ENCODE measurements at places on chromosomes 4 and X. TPM values are rescaled to one million over a fixed set of nuclear protein-coding genes. Genes with fewer than 3 reads are reported as not detected.

BEX4 gene
- 149 TPM for total RNA-seq

NMU gene
- 701 TPM for total RNA-seq

AKAP14 gene
- not detected for total RNA-seq

CFAP99 gene
- 0.18 TPM for total RNA-seq

WDFY3 gene
- total RNA-seq, result 12.2 TPM

REELD1 gene
- total RNA-seq, result not detected

ITIH6 gene
- total RNA-seq, result not detected

CPLX1 gene
- total RNA-seq, result 2.1 TPM

SLITRK2 gene
- total RNA-seq, result not detected

CXXC4 gene
- not detected for total RNA-seq

ETDA gene
- total RNA-seq, result not detected

TMEM156 gene
- total RNA-seq, result 3.7 TPM

MAGEC2 gene
- total RNA-seq, result 57.4 TPM

- no peak for DNase-seq
Measured at GRCh38 chr4:67616478-67616877, 58.0 kb downstream of the STAP1 start.

- DNase-seq, result no peak
Measured at GRCh38 chr4:57789666-57790065, 679.5 kb upstream of the IGFBP7 start.

GRCh38 chrX:131441033-131441432 is 102.8 kb upstream of the OR13H1 start:
- no peak for DNase-seq

DNA sequence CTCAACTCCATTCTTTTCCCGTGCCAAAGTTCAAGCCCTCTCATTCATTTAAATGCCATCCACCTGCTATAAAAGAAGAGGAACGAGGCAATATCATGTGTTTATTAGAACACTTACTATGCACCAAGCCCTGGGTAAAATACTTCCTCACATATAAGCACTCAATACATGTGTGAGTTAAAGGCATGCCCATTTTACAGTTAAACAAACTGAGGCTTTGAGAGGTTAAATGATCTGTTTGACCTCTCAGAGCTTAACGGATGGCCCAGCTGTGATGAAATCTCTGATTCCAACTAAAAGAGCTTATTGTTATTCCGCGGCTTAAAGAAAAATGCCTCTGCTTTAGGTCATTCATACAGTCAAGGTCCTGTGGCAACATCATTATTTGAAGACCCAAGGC is 124.3 kb downstream of the HS6ST2 start:
- DNase-seq, result no peak

GRCh38 chrX:154401045-154401799 is 3.0 kb downstream of the RPL10 start:
- DNase-seq, result no peak

- DNase-seq, result no peak
Measured at GRCh38 chr4:175651756-175652310, 160.2 kb downstream of the GPM6A start.

GRCh38 chr4:14877246-14878225 is 124.7 kb upstream of the CPEB2 start:
- no peak for DNase-seq

DNA sequence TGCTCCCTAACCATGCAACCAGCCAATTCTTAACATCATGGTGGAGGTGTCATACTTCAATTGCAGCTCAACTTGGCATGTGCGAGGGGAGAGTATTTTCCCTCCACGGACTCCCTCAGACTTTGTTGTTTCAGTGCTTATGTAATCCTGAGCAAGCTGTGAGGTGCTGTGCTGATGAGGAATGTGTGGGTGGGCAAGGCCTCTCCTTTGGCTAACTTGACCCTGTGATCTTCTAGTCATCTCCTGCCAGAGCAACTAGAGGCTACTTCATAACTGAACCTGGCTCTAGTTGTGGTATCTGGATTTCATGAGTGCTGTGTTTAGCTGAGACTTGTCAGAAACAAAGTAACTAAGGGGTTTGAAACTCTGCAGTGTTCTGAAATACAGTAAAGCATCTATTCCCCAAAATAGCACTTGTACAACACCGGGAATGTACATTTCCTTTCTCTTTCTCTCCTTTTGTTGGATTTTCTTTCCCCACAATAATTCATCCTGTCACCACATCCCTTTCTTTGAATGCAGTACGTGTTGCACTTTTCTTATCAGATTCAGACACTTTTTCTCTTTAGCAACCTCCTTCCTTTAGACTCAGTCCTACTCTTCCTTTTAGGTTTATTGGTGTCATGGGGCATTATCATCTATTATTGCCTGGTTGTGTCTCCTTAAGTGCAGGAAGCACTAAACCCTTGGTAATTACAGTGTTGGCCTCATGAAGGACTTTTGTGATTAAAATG is 415.2 kb upstream of the NR3C2 start:
- DNase-seq, result no peak

DNA sequence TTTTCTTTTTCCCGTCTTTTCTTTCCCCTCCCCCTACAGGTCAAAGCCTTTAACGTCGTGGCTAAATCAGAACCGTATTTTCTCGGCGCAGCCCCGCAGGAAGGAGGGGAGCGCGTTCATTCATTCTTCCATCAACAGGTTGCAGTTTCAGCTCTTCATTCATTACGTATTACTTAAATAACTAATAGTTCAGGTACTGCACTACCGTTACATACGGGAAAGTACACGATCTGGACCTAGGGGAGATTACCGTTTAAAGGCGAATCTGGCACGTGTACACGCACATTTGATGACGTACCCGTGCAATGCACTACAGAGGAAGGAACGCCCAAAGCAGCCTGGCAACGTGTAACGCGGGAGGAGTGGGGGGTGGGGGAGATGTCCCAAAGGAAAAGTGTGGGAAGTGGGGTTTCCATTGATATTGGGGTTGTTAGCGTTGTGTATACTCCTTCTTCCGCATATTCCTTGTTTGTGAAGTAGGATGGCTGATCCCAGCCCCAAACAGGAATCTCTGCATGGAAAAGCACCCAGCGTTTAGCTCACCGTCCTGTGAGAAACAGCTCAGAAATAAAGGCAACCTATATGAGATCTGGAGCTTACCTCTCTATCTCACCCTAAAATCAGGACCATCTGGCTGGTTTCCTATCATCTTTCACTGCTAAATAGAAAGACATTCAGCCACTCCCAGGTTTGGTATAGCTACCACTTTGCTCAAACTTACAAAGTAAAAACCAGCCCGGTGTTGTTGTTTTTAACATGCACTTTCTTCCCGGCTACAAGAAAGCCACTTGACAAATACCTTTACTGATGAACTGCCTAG is 585 bp upstream of the SEC24D start:
- DNase-seq, result peak; percentile 39

DNA sequence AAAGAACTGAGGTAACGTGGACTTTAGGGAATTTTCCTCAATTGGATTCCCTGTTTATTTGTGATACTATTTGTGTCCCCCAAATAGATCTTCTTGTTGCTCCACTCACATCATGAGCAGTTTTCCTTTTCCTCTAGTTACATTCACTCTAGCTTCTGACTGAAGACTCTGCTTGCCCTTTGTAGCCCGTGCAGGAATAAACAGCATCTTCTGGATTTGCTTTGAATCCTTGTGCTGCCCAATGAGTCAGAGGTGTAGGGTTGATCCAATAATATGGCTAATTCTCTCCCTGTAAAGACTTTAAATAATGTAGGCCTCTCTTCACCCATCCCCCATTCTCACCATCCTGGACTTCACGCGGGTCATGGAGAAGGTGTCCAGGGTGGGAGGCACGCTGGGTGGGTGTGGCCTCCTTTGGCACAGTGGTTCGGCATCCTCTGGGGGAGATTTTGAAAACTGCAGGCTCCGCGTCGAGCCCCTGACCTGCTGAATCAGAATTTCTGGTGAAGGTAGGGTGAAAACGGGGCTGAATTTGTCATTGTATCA is 9.0 kb downstream of the HAND2 start:
- DNase-seq, result no peak

GRCh38 chr4:69156913-69157312 is 57.6 kb downstream of the UGT2B11 start:
- DNase-seq, result no peak

DNA sequence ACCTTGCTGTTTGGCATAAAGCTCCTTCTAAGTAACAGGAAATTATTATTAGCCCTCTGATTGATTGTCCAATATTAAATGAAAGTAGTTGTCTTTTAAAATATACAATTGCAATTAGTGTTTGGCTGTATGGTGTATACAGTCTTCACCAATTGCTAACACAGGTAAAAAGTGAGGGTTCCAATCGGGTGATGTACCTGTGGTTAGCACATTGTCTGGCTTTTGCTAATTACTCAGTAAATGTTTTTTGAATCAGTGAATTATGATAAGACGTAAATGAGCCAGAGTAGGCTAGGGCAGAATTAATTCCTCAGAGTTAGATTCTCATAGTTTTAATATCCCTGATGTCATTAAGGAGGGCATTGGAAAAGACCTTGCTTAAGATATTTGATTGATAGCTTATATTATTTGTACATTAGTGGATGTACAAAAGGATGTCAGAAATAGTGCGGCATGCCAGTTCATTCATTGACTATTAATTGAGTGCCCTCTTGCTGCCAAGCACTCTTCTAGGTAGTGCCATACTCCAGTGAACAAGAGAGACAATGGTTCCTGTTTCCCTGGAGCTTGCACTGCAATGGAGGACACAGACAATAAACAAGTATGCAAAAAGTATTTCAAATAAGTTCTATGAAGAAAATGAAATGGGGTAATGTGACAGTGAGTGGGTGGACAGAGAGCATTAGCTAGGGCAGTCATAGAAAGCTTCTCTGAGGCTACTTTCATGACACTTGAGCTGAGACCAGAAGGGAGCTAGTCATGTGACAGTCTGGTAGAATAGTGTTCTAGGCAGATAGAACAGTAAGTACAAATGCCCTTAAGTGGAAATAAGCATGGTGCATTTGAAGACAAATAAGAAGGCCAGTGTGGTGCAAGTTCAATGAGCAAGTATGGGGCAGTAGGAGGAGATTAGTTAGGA is 205.9 kb upstream of the CASK start:
- DNase-seq, result no peak

GRCh38 chr4:20735931-20736330 is 35.7 kb downstream of the PACRGL start:
- DNase-seq, result no peak

GRCh38 chrX:5774446-5774845 is 454.2 kb downstream of the NLGN4X start:
- DNase-seq, result no peak

- DNase-seq, result no peak
Measured at GRCh38 chr4:2847302-2847871, 3.7 kb downstream of the ADD1 start.

DNA sequence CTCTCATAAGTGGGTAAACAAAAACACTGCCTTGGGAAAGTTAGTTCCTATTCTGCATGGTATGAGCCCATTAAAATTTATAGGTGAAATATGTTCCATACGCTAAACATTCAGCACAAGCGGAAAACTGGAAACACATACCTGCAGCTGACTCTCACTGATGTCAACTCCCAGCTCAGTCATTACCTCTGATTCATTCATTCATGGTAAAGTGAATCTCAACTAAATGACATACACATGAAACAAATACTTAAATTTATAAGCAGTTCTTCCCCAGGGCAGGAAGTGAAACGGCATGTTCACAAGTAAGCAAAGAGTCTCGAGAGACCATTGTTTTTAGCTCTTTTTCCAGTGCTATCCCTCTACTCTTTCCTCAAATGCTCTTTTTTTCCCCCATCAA is 1.6 kb downstream of the SLC10A6 start:
- no peak for DNase-seq

- DNase-seq, result no peak
Measured at GRCh38 chr4:56099378-56099786, 150.6 kb downstream of the CEP135 start.

DNA sequence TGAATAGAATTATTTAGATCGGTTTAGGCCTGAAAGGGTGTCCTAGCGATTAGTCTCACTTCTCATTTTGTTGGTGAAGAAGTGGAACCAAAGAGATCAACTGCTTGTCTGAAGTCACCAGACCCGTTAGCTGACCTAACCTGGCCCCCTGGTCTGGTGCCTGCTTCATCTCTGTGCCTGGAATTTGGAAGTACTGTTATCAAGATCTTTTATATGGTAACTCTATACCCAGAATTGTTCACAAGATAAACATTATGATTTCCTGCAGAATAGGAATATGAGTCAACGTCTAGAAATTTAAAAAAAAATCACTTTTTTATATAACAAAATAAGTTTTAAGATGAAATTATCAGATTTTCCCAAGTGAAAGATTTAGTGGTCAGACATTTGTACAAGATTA is 37.2 kb downstream of the LRP2BP start:
- peak; percentile 48 for DNase-seq

DNA sequence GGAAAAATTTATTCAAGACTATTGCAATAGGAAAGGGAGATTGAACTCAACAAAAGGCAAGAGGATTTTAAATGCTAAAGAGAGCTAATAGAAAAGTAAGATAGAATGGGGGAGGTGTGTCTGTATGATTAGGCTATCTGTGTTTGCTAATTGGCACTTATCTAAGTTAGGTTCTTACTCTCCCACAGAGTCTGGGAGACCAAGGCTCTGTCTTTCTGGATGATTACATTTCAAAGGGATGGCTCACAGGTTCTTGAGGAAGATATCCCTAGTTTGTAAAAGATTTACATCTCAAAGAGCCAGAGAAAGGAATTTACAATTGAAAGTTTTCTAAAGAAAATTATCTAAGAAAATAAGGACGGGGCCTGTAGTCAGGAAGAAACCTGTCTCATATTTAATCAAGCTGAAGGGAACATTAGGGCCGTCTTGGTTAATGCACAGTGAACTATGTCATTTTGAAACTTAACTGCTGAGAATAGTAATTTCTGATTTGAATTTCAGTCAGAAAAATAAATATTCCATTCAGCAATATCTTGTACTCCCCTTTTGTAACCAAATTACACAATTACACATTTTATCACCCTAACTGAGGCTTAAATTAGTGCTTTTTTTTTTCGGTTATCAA is 75.8 kb downstream of the MAGEB10 start:
- DNase-seq, result no peak

DNA sequence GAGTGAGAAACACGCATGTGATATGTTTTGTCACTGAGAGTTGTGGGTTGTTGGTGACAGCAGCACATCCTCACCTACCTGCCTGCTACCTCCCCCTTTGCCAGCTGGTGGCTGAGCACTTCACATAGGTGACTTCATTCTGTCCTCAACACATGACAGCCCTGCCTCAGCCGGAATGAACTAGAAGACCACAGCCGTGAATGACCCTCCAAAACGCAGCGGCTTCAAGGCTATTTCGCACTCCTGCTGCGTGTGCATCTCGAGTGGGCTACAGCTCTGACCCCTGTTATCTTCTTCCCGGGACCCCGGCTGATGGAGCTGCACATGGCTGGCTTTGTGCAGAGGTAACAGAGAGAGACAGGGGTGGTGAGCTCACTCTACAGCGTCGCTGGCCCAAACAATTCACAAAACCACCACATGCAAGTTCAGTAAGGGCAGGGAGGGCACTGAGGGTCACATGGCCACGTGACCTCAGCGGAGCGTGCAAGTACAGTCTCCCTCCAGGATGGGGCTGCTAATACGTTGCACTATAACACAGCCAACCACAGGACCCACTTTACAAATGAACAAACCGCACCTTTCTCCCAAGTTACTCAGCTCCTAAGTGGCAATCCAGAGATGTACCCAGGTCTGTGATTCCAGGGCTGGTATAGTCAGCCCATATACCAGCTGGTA is 6.3 kb upstream of the PPP2R2C start:
- no peak for DNase-seq

GRCh38 chr4:24968278-24968677 is 55.4 kb upstream of the CCDC149 start:
- no peak for DNase-seq

- DNase-seq, result no peak
Measured at GRCh38 chrX:153740631-153741222, 16.1 kb downstream of the ABCD1 start.

- DNase-seq, result no peak
Measured at GRCh38 chr4:126564283-126564854, 1068.4 kb upstream of the INTU start.

Measured in K562 (cell line).